ENCODE measurements at places on chromosomes 11 and 22.

GRCh38 chr22:35070451-35071093 is 4.6 kb downstream of the ISX start:
- DNase-seq, result no peak

GRCh38 chr11:93524173-93524536 is 19.0 kb downstream of the SMCO4 start:
- no peak for DNase-seq

- DNase-seq, result no peak
These were observed 19.0 kb downstream of the PSMD13 start for GRCh38 chr11:255816-256215.

DNA sequence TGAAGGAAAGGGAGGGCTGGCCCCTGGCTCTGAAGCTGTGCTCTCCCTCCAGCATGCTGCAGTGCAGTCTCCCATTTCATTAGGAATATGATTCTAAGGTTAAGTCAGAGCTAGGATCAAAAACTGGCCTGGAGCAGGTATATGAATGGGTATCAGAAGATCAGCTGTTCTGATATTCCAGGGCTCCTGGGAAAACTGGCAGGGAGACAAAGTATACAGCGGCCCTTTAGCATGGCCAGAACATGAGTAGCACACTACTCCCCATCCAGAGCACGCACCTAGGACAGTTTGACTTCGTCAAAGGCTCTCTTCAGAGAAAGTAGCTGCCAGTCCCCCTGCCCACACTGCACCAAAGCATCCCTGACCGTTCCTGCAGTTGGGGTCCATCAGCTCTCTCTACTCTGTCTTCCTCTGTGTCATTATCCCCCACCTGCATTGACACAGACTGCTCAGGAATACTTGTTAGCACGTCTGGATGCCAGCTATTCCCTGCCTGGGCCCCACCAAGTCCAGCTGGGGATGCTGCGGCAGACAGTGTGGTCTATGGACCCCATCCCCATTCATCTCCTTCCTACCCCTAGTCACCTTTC is 4.0 kb upstream of the FCHSD2 start:
- DNase-seq, result no peak

DNA sequence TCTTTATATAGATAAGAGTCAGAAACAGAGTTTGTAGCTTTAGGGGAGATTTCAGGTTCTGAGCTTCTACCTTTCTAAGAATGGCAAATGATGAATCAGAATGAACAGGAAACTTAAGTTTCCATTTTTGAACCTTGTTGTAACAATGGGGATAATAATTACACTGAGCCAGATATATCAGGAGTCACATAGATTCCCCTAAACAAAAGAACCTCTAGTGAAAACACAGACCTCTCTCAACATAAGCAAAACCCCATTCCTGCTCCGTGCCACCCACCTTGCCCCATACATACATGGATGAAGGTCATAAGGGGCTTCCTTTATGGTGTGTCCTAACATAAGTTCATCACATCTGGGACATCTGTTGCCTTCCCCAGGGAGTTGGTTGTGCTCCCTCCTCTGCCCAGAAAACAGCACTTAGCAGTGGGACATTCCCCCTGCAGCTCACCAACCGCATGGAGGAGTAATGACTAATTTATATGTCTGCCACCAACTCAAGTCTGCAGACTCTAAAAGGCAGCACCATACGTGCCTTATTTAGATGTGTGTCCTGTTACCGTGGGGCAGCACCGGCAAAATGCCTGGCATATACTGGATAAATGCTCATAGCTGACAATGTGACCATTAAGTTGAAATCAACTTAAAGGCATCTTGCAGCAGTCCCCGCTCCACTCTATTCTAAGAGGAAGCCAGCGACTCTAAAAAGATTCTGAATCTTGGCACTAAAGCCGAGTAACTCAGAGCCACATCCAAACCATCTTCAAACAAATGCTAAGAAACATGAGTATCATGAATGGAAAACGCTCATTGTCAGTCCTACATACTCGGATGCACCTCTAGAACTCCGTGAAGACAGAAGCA is 8.0 kb downstream of the JAML start:
- DNase-seq, result no peak

GRCh38 chr11:134856056-134856971 is 444.3 kb upstream of the B3GAT1 start:
- no peak for DNase-seq

DNA sequence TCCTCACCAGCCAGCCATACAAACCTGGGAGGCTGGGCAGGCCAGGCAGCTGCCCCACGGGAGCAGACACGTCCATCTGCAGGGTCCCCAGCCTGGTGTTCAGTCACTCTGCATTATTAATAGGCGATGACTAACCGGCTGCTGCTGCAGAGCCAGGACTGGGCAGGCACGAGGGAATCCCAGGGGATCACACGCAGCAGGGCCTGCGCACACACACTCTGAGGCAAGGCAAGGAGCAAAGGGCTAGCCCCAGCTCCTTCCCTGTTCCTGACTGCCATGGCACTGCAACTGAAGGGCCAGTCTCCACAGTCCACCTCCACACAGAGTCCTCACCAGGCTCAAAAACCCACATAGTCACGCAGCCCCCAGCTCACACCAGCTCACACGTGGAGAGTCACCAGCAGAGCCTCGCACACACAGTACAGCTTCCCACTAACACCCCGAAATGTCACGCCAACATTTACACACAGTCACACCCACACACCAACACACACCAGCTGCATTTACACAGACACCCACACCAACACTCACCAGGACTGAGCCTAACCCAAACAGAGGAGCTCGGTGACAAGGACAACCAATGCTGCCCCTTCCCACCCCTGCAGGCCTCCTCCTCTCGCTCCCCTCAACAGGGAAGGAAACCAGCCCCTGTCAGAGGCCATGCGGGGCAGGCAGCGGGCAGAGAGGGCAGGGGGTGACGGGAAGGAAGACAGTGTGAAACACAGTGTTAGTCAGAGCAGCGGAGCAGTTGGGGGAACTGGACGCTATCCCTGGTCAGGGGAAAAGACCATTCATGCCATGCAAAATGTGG is 47.3 kb downstream of the NRXN2 start:
- DNase-seq, result no peak

DNA sequence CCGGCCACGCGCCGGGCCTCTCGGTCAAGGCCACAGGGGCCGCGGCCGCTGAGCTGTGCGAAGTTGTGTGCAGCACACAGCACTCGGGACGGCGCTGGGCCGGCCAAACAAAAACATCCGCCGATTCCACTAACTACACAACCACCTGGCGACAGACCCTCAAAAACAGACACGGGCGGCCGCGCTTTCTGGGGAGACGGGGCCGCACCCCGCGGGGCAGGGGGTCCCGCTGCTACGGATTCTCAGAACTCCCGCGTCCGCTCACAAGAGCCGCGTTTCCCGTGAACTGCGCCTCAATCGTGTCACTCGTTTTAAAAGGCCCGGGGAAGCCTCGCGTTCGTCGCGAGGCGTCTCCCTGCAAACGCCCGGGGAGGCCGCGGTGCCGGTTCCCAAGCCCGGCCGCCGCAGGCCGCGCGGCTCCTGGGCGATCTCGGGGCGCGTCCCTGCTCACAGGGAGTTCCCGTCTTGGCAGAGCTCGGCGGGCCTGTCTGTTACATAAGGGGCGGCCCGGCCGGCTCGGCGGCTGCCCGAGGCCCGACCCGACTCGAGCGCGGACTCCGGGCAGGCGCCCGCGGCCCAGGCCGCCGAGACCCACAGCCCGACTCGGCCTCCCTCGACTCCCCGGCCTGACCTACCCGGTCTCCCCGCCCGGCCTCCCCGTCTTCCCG is 936 bp downstream of the BRD1 start:
- no peak for DNase-seq

GRCh38 chr11:87187076-87187475 is 149.3 kb downstream of the TMEM135 start:
- DNase-seq, result no peak

GRCh38 chr11:96215110-96215782 is 127.7 kb downstream of the MAML2 start:
- no peak for DNase-seq

DNA sequence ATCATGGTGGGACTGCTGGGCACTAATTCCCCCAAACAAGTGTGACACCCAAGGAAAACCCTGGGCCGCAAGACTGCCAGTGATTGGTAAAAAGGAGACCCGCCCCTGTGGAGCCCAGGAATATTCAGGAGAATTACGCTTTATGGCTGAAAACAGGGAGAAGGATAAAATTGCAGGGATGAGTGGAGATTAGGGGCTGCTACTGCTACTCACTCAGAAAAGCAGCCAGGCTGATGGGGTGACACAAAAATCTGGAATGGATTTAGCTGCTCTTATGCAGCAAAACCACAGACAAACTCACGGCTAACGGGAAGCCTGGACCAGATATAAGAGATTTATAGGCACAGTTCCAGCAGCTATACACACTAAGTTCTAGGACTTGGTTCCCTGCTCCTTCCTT is 4.4 kb upstream of the FBXO3 start:
- no peak for DNase-seq

DNA sequence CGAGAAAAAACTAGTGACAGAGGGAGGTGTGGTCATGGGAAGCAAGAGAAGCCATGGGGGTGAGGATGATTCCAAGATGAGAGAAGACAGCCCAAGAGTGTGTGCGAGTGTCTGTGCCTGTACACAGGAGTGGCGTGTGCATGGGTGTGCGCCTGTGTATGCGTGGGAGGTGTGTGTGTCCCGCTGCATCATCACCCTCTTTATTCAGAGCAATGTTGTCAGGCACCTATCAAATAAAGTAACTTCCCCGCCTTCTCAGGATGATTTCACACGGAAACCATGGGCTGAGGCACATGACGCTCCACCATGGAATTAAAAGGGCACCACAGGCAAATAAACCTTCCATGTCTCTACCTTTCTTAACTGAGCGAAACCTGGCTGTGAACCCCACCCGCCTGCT is 24.6 kb downstream of the MS4A10 start:
- no peak for DNase-seq

DNA sequence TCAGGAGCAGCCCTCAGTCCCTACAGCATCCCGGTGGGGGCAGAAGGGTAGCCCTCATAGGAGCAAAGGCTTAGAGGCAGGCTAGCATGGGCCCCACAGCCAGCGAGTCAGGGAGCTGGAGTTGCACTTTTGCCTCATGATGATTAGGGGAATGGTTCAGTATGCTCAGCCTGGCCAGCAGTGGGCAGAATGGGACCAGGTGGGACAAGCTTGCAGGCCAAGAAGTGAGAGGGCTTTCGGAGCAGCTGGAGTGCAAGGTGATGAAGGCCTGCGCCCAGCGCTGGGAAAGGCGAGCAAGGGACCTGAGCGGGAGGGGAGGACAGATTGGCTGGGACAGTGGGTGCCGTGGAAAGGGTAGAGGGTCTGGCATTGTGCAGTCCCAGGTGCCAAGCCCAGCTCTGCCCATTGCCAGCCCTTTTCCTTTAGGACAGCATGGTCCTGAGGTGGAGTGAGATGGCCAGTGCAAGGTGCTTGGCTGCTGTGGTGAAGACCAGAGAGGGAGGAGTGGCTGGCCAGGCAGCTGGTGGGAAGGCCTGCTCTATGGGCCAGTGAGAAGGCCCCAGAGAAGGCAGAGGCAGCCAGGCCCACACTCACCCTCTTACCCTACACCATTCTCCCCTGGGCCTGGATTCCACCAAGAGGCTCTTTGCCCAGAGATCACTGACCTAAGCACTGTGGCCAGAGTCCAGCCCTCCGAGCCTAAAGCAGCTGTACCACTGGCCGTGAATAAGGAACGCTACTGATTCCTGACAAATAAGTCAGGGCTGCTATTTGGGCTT is 47.9 kb upstream of the SUSD2 start:
- no peak for DNase-seq

DNA sequence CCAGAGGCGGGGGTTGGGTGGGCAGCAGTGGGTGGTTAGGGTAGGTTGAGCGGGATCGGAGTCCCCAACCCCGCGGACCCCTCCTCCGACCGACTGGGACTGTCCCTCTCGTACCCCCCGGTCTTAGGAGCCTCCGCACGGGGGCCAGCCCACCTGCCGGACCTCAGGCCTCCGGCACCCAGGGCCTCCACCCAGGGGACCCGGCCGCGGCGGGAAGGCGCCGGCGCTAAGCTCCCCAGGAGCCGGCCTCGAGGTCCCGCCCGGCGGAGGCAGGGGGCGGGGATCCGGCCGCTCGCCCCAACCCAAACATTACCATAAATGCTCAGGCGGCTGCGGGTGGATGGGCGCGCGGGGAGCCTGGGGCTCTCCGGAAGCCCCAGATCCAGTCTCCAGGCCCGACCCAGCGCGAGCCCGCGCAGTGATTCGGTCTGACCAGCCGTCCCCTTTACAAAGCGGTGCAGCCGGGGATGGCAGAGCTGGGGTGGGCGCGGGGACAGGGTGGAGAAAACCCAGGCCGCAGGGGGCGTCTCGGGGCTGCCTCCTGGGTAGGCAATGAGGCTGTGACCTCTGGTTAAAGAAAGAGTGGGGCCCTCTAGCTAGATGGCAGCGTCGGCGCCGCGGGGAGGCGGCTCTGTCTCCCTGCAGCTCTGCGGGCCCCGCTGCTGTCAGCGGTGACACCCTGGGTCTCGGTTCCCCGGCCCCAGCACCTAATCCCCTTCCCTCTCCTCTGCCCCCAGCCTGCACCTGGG is 4.0 kb upstream of the MCAM start:
- DNase-seq, result no peak

GRCh38 chr11:134341805-134342571 is 10.2 kb downstream of the GLB1L2 start:
- no peak for DNase-seq

DNA sequence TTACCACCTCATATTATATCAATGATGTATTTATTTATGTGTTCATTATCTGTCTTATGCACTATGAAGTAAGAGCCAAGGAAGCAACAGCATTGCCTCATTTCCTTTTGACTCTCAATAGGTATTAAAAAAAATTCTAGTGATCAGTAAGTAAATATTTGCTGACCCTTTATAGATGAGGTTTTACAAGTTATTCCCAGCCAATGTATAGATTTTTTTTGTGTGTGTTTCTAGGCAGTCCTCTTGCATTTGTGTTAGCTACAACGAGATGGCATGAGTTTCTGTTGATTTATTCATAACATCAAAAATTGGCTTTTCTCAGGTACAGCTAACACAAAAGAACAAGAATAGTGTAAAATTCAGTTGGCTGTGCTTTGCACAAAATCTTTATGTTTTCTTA is 4.7 kb downstream of the OR1S2 start:
- no peak for DNase-seq

DNA sequence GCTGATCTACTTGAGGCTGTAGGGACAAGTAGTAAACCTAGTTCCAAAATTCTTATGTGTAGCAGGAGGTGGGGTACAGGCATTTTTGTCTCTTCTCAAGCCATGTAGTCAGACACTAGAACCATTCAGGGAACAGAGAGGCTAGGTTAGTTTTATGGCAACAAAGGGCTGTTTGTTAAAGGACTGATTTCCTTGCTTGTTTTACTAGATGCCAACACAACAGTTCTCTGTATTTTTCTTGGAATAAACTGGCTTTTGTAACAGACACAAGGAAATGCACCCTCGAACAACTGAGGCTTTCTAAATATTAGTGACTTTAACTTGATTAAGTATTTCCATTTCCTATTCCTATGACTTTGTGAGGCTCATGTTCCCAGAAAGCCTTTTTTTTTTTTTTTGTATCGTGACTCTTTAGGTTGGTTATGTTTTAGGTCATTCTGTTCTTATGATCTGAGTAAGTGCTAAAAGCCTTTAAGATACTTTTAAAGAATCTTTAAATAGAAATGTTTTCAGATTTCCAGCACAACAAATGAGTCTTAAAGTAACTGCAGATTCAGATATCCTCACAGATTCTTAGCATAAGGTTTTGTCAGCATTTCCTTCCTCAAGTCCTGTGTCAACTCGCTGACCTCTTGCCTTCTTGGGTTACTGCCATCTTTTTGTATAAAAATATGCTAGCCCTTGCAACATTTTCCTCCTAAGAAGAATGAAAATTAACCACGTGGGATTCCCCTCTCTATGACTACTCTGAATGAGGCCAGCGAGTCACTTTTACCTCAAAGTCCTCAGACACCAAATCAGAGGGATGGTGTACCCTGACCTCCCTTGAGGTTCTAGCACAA is 92.5 kb downstream of the CCDC83 start:
- DNase-seq, result no peak
